SHP77 (cell line): ENCODE measurements at places on chromosomes 2 and 18.

DNA sequence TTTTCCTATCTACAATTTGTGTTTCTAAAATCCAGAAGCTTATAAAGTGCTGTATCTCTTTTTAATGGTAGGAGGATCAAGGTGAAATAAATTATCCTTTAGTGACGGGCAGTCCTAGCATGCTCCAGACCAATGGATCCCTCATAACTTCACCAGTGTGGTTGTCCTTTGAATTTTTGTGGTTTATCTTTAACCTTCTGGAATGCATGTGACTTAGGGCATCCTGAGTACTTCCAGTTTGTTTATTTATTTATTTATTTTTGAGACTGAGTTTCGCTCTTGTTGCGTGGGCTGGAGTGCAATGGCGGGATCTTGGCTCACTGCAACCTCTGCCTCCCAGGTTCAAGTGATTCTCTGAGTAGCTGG, 40.4 kb downstream of the NUP35 start:
- no peak for DNase-seq

DNA sequence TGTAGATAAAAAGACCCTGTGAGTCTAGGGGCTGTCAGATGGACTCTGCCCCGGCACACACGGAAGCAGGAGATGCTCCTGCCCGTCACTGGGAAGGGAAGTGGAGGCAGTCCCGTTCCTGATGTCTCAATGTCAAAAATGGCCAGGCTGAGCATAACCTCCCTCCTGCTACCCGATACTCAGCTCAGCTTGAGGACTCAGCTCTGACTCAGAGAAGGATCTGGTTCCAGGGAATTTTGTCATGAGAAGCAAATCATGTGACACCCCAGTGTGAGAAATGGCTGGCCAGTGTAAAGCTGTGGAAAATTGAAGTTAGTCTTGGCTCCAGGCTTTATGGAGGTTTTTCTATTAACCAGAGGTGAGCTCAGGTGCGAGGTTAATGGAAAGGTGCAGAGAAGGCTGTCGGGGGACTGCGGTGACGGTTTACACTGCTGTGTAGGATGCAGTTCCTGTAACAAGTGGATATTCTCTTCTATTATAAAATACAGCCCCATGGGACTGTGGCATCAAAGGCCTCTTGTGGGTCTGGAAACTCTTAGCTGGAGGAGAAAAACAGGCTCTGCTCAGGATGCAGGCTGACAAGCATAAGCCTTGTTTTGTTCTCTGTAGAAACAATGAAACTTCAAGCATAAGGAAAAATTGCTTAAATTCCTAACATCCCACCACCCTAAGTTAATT, 24.7 kb upstream of the AGAP1 start:
- peak; percentile 20 for DNase-seq

GRCh38 chr18:79896738-79897137, 54.7 kb downstream of the SLC66A2 start:
- DNase-seq, result no peak

DNA sequence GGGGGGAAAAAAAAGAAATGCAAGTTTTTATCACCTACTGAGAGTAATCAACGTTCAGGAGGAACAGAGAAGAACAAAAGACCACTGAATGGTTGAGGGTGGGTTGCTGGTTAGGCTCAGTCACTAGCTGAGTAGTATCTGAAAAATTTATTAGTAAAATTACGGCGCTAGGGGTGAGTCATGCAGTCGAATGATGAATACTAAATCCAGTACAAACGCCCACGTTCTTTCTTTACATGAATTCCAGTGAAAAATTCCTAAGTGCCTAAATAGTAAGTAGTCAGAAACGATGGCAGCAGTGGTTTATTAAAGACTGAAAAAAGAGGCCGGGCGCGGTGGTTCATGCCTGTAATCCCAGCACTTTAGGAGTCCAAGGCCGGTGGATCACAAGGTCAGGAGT, 52.0 kb downstream of the TEKT4 start:
- DNase-seq, result no peak

- DNase-seq, result no peak
Measured at GRCh38 chr18:61368001-61368400, 34.8 kb downstream of the CDH20 start.

DNA sequence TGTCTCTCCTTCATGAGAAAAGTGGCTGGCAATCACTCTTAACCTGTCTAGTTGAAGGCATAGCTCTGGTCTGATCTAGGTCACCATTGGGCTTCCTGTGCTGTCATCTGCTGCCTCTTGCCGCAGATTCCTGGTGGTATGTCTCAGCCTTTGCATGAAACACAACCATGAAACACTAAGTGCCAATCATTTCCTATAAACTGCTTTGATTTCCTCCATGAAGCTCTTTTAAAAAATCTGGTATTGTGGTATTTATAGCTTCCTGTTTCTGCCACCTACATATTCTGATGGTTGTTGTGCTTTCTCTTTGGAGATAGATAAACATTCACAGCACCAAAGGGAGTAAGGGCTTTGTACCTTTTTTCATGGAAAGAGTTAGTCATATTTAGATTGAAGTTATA, 120.0 kb upstream of the EPC2 start:
- no peak for DNase-seq

- DNase-seq, result no peak
Measured at GRCh38 chr2:38381381-38382143, 4.5 kb upstream of the ATL2 start.

DNA sequence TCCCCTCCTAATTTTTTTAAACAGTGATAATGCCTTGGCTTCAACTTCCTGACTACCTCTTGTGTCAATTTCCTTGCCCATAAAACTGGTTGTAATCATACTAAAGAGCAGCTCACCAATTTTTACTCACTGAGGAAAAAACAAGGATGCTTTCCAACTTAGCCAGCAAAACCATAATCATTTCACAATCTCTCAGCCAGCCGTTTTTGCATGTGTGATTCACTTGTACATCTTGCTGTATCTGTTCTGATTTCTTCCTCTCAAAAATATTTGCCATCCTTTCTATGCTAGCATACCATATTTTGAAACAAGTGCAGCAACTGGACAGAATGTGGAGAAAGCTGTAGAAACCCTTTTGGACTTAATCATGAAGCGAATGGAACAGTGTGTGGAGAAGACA, 60.7 kb downstream of the RAB27B start:
- no peak for DNase-seq
